ENCODE measurements at places on chromosomes 13 and 19.

GRCh38 chr13:29892151-29892550, 41.7 kb upstream of the UBL3 start:
- no peak for DNase-seq

GRCh38 chr13:22316494-22317025, 645.7 kb downstream of the FGF9 start:
- DNase-seq: no peak

- peak; percentile 86 for DNase-seq
Measured at GRCh38 chr19:31223740-31224534, 125.3 kb downstream of the TSHZ3 start.

- DNase-seq: no peak
Measured at GRCh38 chr19:46298479-46299003, 1.7 kb downstream of the HIF3A start.

DNA sequence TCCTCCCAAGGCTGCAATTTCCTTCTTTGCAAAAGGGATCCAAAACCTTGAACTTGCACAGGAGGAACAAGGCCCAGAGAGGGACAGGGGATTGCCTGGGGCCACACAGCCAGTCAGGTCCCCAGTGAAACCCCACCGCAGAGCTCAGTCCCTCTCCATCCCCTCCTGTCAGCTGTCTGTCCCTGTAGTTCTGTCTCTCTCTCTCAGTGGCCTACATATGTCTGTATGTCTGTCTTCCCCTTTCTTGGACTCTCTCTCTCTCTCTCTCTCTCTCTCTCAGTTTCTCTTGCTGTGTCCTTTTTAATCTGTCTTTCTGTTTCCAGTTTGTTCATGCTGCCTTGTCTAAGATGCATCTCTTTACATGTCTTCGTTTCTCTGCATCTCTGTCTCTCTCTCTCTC, 11.5 kb downstream of the CEACAM19 start:
- DNase-seq: no peak

DNA sequence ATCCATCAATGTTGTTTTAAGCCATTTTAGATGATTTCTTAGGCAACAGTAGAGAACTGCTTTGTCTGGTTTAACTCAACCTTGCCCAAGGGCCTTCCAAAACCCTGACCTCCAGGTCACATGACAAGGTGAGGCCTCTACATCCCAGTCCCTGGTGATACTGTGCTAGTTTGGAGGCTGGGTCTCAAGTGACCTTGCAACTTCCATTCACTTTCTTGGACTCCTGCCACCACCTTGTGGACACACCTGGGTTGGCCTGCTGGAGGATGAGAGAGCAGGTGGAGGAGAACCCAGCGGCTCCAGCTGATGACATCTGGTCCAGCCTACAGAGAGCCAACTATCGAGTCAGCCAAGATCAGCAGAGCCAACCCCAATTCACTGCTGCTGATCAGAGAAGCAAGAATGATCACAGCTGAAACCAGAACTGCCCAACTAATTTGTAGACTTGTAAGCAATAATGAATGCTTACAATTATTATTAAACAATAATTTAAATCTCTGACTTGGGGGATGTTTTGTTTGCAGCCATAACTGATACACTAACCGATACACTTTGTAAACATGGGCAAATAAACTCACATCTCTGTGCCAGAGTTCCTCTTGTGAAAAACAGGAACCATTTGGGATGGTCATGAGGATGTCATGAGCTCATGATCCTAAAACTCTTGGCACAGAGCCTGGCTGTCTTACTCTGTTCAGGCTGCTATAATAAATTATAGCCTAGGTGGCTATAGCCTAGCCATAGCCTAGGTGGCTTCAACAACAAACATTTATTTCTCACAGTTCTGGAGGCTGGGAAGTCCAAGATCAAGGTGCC, 11.5 kb downstream of the FAM187B start:
- DNase-seq: no peak

DNA sequence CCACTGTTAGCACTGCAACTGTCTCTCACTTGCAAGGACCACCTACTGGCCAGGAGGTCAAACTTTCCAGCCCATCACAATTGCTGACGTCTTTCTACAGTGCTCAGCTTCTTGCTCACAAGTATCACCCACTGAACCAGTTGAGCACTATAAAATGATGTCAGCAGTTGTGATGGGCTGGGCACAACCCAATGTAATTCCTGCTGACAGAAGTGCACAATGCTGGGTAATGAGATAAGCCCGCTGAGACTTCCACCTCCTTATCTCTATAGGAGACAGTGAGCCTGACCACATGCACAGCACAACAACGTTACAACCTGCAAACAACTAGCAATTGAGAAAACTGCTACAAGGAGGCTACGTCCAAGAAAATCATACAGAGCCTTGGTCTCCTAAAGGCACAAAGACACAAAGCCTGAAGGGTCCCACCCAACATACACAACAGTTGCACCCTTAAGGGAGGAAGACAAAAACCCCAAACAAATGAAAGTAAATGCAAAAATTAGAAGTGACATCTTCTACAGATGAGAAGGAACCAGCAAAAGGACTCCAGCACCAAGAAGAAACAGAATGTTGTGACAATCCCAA, 273.2 kb downstream of the LIG4 start:
- no peak for DNase-seq

- no peak for DNase-seq
Measured at GRCh38 chr19:33578697-33579096, 43.1 kb upstream of the CHST8 start.

GRCh38 chr13:77907666-77908341, 10.8 kb downstream of the EDNRB start:
- no peak for DNase-seq

- peak; percentile 4 for DNase-seq
Measured at GRCh38 chr13:58919551-58919950, 1244.2 kb downstream of the DIAPH3 start.

GRCh38 chr13:110458017-110458416, 103.5 kb downstream of the RAB20 start:
- DNase-seq: no peak

- no peak for DNase-seq
Measured at GRCh38 chr13:23673867-23674605, 103.8 kb downstream of the TNFRSF19 start.

- no peak for DNase-seq
Measured at GRCh38 chr19:32909257-32909656, 39.7 kb upstream of the SLC7A9 start.

- DNase-seq: no peak
Measured at GRCh38 chr19:47628078-47628771, 19.3 kb downstream of the BICRA start.

DNA sequence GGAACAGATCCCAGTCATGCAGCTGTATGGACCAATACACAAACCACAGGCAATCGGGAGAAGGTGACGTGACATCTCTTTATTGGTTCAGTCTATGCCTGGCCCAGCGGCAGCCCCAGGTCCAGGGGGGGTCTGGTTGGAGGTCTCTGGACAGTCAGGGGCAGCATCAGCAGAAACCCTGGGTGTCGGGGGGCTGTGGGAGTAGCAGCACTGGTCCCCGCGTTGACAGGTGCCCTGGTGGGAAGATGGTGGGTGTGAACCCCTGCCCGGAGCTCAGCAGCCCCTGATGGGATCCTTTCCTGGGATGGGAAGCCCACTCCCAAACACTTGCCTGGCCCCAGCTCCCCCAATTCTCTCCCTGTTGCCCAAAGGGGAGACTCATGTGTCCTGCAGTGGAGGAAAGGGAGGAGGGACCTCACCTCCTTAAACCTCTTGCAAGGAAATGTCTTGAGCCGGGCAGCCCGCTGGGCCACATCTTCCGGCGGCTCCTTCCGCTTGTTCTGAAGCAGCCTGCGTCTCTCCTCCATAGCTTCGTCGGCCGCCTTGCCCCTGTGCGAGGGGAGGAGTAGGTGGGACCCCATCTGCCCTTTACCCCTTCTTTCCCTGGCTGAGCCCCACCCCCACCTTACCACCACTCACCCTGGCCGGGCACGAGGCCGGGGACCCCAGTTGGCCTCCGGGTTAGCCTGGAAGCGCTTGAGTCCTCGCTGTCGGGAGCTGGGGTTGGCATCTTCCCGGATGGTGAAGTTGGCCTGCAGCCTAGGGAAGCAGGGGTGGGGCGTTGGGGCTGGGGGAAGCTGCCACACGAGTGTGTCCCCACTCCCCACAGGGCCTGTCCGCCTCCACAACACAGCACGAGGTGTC, 2.4 kb upstream of the LYL1 start:
- no peak for DNase-seq

GRCh38 chr13:42041684-42042035, 6.8 kb upstream of the DGKH start:
- DNase-seq: peak; percentile 73

- DNase-seq: no peak
Measured at GRCh38 chr13:40980461-40980860, 38.7 kb downstream of the ELF1 start.

DNA sequence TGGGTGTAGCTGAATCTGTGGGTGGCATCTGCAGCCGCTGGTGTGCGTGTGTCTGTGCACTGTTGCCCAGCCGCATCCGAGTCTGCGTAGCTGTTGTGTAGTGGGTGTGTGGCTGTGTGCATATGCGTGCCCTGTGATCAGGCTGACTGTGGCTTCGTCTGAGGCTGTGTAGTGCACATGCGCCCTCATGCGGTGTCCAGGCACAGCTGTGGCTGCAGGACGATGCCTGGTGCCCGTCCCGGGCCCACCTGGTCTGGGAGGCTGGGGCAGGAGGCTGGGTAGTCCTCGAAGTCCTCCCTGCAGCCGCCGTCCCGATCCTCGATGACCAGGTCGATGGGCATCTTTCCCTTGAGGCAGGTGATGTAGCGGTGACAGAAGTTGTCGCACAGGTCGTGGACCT, 4.9 kb downstream of the MEIS3 start:
- DNase-seq: no peak

DNA sequence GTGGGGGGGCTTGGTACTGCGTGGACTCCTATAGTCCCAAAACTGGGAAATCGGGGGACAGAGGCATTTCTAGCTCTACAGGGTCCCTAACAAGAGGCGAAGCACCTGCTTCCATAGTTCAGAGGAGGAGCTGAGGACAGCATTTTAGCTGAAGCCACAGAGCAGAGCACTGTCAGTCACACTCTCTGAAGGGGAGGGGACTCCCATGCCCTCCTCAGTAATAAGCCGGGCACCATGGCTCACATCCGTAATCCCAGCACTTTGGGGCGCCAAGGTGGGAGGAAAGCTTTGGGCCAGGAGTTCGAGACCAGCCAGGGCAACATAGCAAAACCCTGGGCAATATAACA, 3.8 kb downstream of the NPAS1 start:
- no peak for DNase-seq

DNA sequence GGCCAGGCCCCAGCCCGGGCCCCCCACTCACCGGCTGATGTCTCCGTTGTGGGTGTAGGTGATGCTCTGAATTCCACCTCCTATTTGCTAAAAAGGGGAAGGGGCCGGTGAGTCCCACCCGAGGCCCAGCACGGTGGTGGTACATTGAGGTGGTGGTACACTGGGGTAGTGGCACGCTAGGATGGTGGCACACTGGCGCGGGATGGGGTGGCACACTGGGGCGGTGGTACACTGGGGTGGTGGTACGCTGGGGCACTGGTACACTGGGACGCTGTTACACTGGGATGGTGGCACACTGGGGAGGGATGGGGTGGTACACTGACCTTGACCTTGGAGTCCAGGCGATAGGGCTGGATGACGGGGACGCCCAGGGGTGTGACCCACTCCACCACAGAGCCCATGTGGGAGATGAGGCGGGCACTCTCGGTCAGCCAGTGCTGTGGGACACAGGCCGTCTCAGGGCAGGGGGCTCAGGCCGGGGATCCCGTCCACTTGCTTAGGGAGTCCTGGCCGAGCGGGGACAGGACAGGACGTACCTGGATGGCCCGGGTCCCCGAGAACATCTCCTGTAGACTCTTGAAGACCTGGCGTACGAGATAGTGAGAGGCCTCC, 14.6 kb downstream of the POLRMT start:
- DNase-seq: no peak

GRCh38 chr19:12208221-12208620, 45.3 kb downstream of the ZNF136 start:
- DNase-seq: no peak

- no peak for DNase-seq
Measured at GRCh38 chr13:37418490-37418889, 180.1 kb downstream of the POSTN start.

DNA sequence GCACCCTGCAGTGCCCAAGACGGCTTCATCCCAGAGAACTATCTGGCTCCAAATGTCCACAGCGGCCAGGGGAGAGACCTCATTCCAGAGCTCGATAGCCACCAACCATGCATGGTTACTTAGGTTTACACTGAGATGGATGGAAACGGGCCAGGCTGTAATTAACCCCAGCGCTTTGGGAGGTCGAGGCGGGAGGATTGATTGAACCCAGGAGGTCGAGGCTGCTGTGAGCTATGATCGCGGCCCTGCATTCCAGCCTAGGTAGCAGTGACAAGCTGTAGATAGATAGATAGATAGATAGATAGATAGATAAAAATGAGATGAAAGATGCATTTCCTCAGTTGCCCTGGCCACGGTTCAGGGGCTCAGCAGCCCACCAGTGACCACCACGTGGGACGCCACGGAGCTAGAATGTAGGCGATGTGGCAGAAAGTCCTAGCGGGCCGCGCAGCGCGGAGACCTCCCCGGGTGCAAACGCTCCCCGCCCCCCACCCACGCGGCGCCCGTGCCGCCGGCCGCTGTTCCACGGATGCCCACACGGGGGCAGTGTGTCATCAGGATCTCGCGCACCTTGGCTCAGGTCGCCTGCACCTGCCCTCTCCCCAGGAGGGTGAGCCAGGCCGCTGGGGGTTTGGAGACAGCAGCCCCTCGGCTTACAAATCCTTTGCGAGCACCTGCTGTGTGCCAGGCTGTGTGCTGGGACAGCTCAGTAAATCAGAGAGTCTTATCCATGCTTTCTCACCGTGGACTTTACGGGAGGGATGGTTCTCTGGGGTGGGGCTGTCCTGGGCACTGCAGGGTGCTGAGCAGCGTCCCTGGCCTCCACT, 13.5 kb upstream of the TLE5 start:
- no peak for DNase-seq

DNA sequence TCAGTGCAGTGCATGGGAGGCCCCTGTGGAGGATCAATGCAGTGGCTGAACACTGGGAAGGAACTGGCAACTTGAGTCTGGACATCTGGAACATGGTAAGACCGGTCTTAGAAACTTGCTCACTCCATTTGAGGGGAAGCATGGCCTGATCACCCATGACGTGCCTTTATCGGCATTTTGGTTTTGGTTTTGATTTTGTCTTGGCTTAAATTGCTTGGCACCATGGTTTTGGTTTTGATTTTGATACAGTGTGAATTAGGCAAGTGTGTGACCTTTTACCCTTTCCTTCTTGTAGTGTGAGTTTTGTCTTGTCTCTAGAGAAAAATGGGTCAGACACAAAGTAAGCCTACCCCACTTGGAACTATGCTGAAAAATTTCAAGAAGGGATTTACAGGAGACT, 77.3 kb downstream of the ZNF486 start:
- no peak for DNase-seq
